ENCODE measurements at places on chromosomes 1 and 21. TPM values are rescaled to one million over a fixed set of nuclear protein-coding genes. Genes with fewer than 3 reads are reported as not detected.
A peak's percentile ranks its signal among the peaks of the same experiment; 100 is the strongest.

HEYL gene
- total RNA-seq, result not detected

C1orf94 gene
- not detected for total RNA-seq

FMO4 gene
- total RNA-seq, result 6.0 TPM

CDC7 gene
- total RNA-seq, result 4.7 TPM

PALMD gene
- 0.20 TPM for total RNA-seq

GJA4 gene
- total RNA-seq, result not detected

MCOLN3 gene
- total RNA-seq, result 4.0 TPM

GRCh38 chr21:36816561-36817130 lies 117.7 kb downstream of the SIM2 start:
- no peak for DNase-seq

DNA sequence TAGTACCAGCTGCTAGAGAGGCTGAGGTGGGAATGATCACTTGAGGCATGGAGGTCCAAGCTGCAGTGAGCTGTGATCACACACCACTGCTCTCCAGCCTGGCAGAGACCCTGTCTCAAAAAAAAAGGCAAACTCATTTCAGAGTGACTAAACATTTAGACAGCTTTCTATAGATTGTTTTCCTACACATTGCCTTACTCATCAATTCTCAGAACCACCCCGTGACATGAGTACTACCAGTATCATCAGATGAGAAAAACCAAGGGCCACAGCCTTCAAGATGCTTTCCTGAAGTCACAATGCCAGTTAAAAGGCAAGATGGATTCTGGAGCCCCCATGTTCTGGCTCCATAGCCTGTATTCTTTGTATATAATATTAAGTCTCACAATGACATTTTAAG lies 22.4 kb upstream of the SMPDL3B start:
- no peak for DNase-seq

- DNase-seq, result no peak
Measured at GRCh38 chr21:33026878-33027400, 1.2 kb downstream of the OLIG2 start.

DNA sequence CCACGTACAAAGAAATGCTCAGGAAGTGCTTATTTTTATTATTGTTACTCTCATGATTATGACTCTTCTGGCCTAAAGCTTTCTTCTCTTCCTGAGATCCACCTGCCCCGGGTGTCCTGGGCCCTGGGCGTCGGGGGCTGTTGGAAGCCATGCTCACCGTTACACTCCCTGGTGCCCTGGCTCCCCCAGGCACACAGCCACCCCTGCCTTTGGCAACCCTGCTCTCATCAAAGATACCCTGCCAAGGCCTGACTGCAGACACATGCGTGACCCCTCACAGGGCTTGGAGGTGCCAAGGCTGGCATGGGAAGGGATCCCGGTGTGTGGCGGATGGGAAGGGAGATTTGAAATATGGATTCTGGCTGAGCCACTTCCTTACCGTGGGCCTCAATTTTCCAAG lies 3.3 kb upstream of the KISS1 start:
- DNase-seq, result no peak

DNA sequence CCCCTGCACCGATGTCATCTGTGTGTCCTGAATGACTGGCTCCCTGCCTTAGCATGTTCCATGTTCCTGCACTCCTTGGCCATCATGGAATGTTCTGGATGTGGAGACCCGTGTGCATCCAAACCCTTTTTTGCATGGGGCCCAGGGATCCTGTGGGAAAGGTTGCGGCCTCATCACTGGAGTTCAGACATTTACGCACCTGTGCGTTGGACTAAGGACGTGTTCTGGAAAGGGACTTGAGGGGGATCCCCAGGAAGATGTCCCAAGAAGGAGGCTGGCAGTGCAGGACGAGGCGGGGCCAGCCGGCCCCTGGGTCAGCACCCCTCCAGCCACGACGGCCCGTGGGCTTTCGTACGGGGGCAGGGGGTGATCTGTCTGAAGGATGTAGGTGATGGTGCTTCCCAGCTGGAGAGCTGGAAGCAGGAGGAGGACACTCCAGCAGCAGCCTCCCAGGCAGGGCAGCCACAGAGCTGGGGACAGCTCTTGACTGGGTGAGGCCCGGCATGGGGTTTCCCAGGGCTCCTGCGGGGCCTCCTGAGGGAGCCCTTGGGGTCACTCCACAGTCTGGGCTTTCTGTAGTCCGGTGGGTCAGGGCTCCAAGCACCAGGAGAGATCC lies 67.2 kb downstream of the SCCPDH start:
- DNase-seq, result no peak

- no peak for DNase-seq
Measured at GRCh38 chr1:232140419-232141166, 489.3 kb downstream of the SIPA1L2 start.

GRCh38 chr1:116498789-116499628 lies 71.8 kb downstream of the CD58 start:
- peak; percentile 61 for DNase-seq

- no peak for DNase-seq
Measured at GRCh38 chr1:81115422-81115821, 685.3 kb upstream of the ADGRL2 start.

DNA sequence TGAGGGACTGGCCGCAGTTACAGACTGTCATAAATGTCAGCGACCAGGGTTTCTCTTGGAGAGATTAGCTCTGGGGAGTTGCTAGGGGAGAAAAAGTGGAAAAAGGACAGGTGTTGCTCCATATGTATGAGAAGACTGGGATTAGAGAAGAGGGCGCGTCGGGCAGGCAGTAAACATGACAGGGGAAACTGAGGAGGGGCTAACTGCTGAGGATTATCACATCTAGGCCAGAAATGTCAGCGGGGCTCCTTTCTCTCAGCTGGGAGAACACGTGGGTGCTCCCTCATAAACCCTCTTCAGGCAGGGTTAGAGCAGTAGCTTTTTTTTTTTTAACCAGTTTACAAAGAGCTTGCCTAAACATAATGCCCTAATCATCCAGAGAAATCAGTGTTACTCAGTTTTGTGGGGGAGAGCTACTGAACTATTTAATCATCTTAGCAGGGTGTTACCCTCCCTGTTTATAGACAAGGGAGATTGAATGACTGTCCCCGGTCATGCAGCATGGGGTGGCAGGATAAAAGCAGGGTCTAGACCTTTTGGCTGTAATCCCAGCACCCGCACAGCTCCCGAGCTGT lies 35.2 kb downstream of the ELAPOR1 start:
- DNase-seq, result no peak

DNA sequence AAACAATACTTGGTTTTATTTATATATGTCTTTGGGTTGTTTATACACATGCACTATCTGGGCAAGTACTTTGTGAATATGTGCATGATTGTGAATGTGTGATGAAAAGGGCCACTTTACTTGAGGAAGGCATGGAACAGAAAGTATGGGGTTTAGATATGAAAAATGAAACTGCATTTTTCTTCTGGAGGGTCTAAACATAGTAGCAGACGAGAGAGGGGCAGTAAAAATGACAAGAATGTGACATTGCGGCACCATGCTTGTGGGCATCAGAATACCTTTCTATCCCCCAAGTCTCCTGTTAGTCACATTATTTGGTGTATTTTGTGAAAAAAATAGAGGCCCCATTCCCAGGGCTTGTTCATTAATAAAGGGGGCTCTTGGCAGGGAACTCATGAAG lies 15.4 kb upstream of the MPZL1 start:
- DNase-seq, result no peak

- DNase-seq, result no peak
Measured at GRCh38 chr1:165355977-165356811, at the start of gene LMX1A. Gene LMX1A, minus strand, starts transcription at chr1:165356715. Its CDS starts 1,156 bp downstream, at chr1:165355559.

DNA sequence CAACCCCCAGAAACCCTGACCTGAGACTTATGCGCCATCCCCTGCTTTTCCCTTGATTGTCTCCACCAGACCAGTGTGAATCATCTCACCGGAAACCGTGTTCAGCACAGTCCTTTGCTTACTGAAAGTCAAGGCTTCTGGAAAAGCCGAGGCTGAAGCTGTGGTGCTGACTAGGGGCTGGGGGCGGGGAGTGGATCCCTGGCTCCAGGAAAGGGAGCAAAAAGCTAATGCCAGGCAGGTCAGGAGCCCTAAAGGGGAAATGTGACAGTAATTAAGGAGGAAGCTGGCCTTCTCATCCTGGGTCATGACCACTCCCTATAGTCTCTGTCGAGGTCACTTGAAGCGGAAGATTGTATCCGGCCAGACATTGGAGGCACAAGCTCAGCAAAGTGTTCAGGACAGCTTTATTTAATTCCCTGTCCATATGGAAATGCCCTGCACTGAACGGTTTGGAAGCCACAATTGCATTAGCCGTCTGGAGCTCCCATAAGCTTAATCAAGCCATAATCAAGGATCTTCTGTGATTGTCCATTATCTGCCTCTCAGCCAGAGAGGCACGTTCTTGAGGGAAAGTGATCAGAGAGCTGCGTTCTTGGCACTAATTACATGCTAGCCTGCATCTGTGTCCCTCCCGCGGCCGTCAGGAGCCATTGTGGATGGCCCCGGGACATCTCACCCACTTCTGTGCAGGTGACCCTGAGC lies 403.6 kb downstream of the RRAGC start:
- DNase-seq, result no peak

DNA sequence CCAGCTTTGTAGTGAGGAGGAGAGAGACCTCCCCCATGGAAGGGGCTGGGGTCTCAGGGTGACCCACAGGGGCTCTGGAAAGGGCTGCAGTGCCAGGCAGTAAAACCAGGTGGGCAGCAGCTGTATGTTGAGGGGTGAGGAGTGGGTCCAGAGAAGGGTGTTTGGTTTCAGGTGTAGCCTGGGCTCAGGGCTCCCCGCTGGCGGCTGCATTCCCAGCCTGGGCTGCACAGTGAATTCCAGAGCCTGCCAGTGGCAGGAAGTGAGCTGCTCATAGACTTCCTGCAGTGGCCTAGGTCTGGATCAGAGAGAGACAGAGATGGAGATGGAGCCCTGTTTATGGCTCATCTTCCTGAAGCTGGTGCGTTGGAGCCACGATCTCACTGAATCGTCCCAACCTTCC lies 356.4 kb downstream of the PTPRU start:
- no peak for DNase-seq

DNA sequence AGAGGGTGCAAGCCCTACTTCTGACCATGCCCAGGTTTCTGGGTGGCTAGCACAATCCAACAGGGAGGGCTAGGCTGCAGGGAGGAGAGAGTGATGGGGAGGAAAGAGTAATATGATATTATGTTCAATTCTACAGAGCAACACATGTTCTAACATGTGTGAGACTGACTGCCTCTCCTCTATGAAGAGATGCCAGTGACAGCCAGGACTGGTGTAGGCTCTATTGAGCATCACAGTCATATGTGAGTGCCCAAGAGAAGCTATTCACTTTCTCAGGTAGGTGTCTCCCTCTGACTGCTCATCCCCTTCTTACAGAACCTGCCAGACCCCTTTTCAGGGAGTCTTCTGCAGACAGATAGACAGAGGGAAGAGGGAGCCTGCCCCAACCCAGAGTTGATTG lies 446.1 kb downstream of the SIPA1L2 start:
- no peak for DNase-seq

DNA sequence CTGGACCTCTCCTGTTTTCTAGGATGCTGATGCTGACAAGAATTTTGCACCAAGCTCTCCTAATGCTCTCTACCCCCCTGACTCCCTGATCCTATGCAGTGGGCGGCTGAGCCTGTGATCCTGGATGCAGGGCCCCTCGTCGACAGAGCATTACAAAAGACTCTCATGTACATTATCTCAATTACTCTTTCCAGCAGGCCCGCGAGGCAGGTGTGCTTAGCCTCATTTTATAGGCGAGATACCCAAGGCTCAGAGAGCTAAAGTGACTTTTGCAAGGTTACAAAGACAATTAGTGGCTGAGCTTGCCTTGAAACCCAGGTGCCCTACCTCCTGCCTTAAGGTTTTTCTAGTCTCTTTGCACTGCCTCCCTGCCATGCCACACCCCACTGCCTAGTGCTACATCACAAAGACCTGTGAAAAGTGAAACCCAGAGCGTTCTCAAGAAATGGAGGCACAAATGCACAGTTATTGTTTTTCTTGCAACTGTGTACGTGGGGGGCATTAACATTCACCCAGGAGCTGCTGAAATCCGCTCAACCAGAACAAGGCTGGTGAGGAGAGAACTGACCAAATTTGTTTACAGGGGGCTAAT lies 10.0 kb upstream of the C8A start:
- DNase-seq, result peak; percentile 37

GRCh38 chr1:58881471-58881994 lies 97.7 kb upstream of the JUN start:
- DNase-seq, result peak; percentile 98

DNA sequence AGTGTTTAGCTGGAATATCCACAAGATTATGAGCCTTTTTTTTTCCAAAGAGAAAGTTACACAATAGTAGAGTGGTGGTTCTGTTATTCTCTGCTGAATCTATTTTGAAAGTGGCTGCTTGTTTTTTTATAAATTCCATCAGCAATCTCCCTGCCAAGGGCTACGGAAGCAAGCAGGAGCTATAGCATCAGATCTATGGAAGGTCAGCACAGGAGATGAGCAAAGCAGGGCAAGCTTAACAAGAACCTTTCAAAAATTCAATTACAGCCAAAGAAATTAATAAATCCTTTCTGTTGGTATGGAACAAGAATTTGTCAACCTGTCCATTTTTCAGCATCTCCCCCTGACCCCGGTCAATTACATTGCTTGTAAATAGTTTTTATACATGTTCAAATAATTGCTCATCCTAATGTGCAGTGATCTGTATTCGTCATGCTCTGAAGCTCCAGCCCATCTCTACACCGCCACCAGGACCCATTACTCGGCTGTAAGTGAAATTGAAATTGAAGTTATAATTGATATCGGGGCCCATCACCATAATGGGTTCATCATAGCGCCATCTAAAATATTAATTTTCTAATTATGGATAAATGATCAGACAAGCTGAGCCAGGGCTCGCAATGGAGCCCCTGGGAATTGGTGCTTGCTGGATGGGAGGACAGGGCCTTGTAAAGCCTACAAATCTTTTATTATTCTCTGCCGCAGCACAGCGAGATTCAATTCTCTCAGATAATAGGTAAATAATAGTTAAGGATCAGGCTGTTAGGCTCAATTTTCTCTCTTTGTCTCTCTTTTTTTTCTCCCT lies 215.1 kb downstream of the ATG4C start:
- no peak for DNase-seq

DNA sequence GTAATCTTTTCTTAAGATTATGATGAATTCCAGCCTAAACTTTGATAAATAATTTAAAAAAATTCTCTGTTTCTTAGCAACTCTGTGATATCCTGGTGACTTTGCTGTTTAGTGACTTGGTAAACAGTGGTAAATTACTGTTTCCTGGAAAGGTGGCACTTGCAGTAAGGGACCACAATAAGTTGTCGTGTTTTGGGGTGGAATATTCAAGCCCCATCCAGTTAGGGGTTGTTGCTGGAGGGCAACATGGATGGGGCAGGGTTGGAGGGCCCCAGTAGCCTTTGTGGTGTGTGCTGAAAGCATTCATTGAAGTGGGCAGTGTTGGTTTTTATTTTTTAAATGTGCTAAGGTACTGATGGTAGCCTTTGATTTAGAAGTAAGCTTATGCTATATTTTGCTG lies 30.3 kb downstream of the PRDM2 start:
- DNase-seq, result no peak

- no peak for DNase-seq
Measured at GRCh38 chr1:204169858-204170257, 3.7 kb upstream of the REN start.

GRCh38 chr1:171898941-171899340 lies 57.6 kb downstream of the DNM3 start:
- peak; percentile 23 for DNase-seq

- DNase-seq, result no peak
Measured at GRCh38 chr1:37474697-37475379, 458 bp downstream of the ZC3H12A start.

All from renal cortical epithelial cell (primary cell).